Omental fat pad (tissue), 4 donors: ENCODE measurements at places on chromosomes 2 and 18.

- no peak for DNase-seq
Measured at GRCh38 chr2:36069074-36069473, 286.5 kb upstream of the CRIM1 start.

DNA sequence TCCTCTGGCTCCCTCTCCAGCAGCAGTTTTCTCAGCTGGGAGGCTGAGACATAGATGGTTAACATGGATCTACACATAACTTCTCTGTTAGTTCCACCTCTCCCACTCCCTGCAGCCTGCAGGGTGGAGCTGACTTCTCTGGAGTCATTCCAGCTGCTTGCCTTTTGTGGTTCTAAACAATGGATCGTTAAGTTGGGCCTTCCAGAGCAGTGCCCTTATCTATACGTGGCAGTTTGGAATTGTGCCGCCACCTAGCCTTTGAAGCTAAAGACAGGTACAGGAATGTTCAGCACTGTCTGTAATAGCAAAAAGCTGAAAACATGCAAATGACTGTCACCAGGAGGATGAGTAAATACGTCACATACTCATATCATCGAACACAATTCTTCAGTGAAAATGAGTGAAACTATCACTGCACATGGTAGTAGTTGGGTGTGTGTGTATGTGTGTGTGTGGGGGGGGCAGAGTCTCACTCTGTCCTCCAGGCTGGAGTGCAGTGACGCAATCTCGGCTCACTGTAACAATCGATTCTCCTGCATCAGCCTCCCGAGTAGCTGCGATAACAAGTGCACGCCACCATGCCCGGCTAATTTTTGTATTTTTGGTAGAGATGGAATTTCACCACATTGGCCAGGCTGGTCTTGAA is 50.3 kb downstream of the SH2D6 start:
- no peak for DNase-seq

GRCh38 chr18:56217406-56217805 is 421.0 kb downstream of the TXNL1 start:
- DNase-seq: no peak

DNA sequence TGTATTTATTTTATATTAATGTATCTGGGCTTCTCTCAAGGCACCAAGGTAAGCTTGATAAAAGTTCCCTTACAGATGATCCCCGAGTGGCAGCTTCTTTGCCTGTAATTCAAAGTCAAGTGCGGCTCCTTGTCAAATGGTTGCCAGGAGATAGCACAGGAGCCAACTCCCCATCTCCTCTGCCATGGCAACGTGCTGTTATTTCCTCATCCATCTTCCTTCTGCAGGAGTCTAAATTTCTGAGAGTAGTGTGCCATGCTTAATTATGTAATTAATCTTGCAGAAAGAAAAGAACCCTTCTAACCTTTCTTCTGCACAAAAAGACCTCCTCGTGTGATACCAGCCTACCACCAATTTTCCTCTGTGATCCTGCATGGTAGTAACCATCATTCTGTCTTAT is 46.2 kb upstream of the ACMSD start:
- no peak for DNase-seq

DNA sequence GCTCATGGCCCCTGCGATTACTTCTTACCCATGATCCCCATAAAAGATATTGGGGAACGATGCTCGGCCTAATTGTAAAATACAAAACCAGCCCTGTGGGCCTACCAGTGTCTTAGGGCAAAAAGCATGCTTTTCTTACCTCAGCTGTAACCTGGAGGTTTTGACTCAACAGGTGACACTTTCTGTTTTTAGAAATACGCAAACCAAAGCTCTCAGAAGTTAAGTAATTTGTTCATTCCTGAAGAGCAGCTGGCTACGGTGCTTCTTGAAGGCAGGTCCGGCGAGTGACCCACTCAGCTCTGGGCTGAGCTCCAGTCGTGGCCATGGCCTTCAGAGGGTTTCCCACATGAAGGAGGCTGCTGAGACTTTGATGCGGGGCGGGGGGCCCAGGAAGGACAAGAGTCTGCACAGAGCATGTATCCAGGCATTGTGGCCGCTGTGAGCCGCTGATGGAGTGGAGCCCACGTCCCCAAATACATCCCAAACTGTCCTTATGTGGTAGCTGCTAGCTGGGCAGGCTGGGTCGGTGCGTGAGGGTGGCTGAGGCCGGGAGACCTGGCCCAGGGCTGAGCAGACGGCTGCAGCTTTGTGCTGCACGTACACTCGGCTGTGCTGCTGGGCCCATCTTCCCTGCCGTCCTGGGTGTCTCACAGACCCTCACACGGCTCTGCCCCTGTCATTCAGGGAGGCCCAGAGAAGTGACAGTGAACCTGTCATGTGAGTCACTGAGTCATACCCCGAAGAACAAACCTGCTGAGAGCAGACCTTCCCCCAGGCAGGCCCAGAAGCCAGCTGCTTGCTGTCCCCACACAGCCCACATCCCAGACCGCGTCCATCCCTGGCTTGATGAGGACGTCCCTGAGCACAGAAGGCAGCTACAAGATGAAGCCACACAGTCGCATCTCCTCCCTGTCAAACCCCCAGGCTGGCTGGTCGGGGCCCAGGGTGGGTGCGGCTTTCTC is 34.1 kb downstream of the ITGB1BP1 start:
- DNase-seq: no peak

DNA sequence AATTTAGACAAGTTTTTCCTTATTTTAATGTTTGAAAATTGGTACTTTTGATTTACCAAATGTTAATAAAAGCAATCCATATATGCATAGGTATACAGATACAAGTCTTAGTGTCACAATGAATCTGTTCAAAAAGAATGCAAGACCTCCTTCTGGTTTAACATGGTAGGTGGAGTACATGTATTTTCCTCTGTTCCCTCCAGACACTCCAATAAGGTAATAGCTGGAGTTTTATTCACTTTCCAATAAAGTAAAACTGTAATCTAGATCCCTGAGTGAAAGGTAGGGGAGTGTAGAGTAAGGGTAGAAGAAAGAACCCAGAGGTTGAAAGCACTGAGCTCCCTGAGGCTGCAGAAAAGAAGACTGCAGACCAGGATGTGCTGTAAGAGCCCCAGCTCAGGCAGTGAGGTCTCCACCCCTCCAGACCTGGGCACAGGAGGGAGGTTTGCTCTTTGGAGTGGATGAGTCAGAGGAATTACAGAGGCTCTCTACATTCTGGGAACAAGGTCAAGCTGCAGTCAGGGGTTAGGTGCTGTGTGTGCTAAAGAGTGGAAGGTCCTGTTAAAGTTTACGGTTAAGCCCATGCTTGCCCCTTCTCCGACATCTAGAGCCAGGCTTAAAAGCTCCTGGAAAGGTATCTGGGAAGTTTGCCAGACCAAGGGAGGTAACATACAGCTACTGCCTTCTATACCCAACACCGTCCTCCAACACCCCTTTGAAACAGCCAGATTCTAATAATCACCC is 27.6 kb upstream of the STAT1 start:
- DNase-seq: no peak
